Activated naive CD4-positive, alpha-beta T cell treated with anti-CD3 and anti-CD28 coated beads, Interleukin-2, amount 50 U/mL, for 72 hours (primary cell): ENCODE measurements at places on chromosomes 1 and 21. TPM values are rescaled to one million over a fixed set of nuclear protein-coding genes. Genes with fewer than 3 reads are reported as not detected.
A peak's percentile ranks its signal among the peaks of the same experiment; 100 is the strongest.

The NEK2 gene
- total RNA-seq = 75.4 TPM

The FAM163A gene
- total RNA-seq = not detected

The SPRR3 gene
- total RNA-seq = not detected

- no peak for DNase-seq
These were observed 58.7 kb upstream of the KIAA1614 start for GRCh38 chr1:180854001-180854400.

- DNase-seq = no peak
These were observed 15.6 kb downstream of the EVA1C start for GRCh38 chr21:32427958-32428623.

GRCh38 chr1:15192916-15193550, 39.5 kb downstream of the TMEM51 start:
- DNase-seq = no peak

DNA sequence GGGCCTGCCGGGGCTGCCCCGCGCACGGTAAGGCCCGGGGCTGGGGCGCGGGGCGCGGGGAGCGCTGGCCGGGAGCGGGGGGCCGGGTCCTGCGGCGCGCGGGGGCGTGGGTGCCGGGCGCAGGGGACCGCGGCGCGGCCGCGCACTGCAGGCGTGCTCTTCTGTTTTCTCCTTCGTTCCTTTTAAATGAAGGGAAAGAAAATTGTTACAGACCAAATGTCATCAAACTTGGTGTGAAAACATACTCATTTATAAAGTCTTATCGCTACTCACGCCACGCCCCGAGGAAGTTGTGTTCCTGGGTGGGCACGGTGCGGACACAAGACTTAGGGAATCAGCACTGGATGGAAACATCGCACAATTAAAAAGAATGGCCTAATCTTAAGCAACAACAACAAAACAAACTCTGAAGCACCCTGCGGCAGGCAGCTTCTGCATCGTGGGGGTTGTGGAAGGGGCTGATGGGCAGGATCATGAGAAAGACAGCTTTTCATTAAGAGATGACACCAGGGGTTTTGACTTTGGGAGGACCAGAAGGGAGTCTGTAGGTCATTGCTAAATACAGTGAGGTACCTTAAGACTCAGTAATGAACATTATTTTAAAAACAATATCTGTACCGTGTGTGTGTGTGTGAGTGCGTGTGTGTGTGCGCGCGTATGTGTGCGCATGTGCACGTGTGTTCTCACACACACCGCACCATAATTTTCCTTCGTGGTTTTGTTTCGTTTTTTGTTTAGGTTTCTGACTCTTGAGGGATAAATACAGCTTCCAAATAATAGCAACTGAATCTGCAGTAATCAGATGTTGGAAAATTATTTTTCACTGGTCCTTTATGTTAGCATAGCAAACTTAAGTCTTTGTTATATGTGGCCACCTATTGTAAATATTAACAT, 548 bp downstream of the B3GALT5 start:
- DNase-seq = no peak

DNA sequence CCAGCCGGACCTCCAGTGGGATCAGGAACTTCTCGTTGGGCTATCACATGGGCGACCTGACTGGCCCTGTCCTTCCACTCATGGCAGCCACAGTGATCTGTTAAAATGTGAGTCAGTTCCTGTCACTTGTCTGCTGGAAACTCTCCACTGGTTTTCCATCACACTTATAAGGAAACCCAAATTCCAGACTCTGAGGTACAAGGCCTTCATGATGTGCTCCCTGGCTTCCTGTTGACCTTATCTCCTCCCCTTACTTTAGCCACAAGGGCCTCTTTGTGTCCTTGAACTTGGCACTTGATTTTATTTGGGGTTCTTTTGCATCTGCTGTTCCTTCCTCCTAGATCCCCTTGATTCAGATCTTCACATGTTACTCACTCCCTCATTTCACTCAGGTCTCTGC, 96.8 kb downstream of the TENT5C start:
- DNase-seq = no peak

DNA sequence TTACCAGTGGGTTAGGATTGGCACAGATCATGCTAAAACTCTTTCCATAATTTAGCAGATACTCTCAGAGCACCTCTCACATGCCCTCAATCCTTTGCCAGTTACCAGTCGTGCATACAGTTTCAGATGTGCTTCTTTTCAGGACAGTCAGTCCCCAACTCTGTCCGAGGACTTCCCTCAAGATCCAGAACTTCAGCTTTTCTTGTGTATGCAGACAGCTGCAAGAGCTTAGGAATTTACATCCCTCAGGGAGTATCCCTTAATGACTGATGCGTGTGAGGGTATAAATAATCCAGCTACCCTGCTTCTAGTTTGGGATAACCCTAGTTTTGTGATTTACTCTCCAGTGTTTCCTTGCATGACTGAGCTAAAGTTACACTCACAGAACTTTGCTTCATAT, 393.0 kb upstream of the PLXNA2 start:
- no peak for DNase-seq

GRCh38 chr1:51063121-51063520, 38.9 kb upstream of the C1orf185 start:
- DNase-seq = no peak

GRCh38 chr1:32094746-32095521, 12.9 kb upstream of the KPNA6 start:
- DNase-seq = no peak

DNA sequence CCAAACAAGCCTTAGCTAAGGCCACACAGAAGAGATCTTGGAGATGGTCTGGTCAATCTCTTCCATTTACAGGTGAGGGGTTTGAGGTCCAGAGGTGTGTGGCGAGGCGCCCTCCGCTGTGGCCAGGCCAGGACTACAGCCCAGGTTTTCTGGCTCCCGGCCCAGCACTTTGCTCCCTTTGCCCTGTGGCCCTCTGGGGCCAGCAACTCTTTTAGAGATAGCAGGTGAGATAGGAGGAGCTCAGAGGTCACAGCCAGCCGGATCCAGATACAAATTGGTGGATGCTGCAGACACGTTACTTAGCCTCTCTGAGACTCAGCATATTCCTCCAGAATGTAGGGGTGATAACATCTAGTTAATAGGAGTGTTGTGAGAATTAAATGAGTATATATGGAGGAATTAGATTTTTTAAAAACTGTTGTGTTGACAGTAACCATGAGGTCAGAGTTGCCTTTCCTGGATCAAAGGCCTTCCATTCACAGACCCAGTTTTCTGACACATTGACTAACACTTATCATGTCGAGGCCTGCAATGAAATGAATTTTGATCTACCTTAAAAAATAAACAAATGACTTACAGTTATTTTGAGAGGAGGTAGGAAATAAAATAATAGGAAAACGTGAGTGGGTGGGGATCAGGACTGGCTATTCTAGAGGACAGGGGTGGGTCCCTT, 16.6 kb downstream of the TEX35 start:
- no peak for DNase-seq

DNA sequence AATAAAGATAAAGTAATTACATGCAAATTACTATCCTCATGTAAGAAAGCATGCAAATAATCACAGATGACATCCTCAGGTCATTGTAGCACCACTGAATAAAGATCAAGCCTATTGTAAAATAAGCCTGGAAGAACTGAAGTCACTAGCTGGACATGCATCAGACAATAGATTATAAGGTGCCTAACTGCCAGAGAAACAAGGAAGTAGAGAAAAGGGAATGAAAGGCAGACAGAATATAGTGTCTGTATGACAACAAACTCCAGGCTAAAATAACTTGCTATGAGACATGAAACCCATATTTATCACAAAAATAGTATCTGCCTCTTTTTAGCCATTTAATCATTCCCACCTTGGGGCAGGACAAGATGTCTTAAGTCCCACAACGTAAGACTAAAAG, 108.7 kb downstream of the ENAH start:
- DNase-seq = no peak

DNA sequence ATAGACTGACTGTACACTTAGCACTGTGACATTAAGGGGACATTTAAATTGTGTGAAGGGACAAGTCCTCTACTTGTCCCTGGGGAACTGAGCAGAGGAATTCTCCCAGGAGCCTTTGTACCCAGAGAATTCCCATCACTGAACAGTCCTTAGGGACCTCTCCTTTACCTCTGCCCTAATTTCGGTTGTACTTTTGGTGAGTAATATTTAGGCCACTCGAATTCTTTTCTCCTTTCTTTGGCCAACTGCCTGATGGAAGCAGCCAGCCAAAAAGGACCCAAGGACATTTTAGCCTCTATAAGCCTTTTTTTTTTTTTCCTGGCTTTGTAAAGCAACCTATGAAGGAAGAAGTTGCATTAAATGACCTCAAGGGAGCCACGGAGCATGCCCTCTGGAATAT, 71.5 kb downstream of the NR5A2 start:
- DNase-seq = no peak

DNA sequence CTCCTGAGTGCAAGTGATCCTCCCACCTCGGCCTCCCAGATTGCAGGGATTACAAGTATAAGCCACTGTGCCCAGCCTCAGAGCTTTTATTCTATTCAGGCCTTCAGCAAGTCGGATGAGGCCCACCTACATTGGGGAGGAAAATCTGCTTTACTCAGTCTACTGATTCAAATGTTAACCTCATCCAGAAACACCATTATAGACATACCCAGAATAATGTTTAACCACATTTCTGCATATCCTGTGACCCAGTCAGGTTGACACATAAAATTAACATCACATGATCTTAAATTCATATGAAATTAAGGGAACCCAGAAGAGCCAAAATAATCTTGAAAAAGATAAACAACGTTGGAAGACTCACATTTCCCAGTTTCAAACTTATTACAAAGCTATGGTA, 14.9 kb downstream of the IL20 start:
- DNase-seq = no peak

GRCh38 chr1:159556931-159557369, 21.1 kb upstream of the OR10J5 start:
- no peak for DNase-seq

DNA sequence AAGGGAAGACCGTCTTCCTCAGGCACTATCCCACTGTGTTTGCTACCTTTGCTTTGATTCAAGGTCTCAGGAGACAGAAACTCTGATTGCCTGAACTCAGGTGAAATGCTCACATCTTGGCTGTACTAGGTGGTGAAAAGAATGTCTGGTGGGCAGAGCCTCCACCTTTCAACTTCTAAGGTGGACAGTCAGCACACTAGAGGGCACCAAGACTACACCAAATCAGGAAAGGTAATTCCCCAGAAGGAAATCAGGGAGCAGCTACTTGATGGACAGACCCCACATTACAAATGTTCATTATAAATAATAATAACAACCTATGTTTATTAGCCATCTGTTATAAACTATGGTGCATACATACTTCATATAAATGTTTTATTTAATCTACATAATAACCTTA, 220.9 kb downstream of the ATG4C start:
- no peak for DNase-seq

- DNase-seq = no peak
These were observed 66.5 kb upstream of the GADD45A start for GRCh38 chr1:67618285-67619018.

- no peak for DNase-seq
These were observed 239.1 kb upstream of the FGGY start for GRCh38 chr1:59057796-59058195.

DNA sequence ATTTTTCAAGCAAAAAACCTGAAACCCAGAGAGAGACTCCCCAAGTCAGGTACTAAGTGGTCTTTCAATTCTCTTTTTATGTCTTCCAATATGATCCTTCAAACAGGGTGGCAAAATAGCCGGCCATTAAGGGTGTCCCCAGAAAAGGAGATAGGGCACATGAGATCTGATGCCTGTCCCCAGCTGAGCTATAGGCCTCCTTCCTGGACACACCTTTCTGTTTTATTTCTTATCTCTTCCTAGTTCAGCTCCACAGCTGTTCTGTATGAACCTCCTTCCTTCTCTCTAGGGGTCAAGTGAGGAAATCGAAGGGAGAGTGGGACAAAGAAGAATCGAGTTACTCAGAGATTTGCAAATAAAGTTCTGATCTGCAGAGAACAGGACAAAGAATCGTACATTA, 112.4 kb upstream of the ATP1A1 start:
- no peak for DNase-seq

DNA sequence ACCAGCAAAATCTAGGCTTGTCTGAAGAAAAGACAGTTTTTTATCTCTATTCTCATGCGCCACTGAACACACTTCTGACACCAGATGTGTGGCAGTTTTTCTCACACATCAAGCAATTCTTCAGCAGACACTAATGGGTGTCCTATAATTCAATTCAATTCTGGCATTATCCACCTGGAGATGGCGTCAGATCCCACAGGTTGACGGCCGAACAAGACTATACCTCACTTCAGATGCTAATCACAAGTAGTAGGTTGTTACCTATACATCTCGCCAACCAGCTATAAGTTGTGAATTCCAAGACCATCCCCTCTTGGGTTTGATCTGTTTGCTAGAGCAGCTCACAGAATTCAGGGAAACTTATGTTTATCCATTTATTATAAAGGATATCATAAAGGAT, 89.9 kb upstream of the ARTN start:
- DNase-seq = no peak

DNA sequence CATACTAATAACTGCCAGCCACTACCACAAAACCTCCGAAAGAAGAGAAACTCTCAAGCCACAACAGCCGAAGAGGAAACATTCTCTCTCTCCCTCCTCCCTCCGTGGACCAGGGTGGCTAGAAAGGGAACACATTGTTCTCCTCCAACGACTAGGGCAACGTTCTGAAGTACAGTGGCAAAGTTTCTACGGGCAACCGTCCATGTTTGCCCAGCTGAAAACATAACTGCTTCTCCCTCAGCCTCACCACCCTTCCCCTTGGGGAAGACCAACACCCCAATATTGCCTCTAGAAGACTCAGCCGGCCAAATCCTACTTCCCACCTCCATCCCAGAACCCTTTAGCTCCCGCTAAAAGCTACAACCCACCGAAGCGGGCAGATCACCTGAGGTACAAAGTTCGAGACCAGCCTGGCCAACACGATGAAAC, 2.0 kb downstream of the GLUL start:
- peak; percentile 14 for DNase-seq

DNA sequence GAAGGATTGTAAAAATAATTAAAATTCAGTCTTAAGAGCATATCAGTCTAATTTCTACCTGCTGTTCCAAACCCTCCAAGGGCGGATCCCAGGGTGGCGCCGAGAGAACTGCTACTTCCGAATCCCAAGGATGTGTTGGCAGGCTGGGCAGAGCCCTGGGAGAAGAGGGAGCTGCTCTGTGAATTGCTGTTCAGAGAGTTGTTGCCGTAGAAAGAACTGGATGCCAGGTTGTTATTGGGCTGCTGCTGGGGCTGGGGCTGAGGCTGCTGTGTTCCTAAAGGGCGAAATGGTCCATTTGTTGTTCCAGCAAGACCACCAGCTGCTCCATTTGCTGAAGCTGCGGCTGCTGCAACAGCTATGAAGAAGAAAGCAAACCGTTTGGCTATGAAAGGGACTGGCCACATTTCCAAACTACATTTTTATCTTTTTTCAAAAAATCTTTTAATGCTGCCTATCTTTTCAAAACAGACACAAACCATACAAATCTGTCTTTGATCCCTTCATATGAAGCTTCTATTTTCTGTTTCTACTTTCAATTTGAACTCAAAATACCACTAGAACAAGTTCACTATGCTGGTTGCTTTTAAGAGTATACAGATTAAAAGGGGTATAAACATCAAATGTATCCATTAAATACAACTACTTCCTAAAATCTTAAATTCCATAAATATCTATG, 57.5 kb upstream of the SDC3 start:
- no peak for DNase-seq
